ENCODE measurements at places on chromosomes 5 and 9. TPM values are rescaled to one million over a fixed set of nuclear protein-coding genes. Genes with fewer than 3 reads are reported as not detected.

Gene TJP2
- polyA plus RNA-seq = 57.9 TPM

Gene AGGF1
- 6.2 TPM for polyA plus RNA-seq

Gene FCN1
- polyA plus RNA-seq = not detected

DNA sequence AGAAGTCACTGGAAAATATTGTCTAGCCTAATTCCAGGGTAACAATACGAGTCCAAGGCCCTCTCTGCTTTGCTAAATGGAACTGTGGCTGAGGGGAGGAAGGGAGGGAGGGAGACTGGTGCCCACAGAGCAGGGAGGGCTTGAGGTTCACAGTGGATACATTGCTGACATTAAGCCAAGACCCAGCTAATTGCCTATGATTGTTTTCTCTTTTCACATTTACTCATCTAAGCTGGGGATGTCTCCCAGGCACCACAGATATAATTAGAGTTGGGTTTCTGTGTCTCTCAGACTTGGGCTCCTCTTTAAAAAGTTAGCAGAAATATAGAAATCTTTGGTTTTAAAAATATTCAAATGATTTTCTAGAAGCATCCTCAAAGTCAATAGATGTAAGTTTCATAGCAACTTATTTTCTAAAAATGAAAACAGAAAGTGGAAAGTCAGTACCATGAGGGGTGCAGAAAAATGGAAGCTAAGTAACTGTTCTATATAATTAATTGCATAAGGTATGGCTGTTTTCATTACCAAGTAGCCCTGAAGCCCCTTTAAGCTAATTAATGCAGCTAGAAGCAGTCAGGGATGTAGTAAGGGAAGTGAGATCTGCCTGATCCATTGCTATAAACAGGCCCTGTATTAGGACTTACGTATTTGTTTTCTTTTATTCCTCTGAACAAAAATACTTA is 259.8 kb downstream of the NDUFS4 start:
- DNase-seq = no peak

DNA sequence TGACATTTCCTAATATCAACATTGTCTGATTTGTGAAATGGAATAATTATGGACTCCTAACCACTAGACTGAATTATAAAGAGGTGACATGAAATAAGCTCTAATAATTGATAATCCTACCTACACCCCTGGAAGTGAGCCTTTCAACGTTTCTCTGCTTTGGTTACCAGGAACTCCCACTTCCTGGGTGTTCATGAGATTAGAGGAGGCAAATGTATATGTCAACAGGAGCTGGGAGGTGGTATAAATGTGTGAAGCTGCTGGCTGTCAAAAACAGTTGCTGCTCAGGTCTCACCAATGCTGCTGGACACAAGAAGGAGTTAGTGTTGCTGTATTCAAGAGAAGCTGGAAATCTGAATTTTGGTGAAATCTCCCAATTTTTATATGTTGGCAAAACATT is 96.8 kb downstream of the CAMK4 start:
- DNase-seq = no peak

DNA sequence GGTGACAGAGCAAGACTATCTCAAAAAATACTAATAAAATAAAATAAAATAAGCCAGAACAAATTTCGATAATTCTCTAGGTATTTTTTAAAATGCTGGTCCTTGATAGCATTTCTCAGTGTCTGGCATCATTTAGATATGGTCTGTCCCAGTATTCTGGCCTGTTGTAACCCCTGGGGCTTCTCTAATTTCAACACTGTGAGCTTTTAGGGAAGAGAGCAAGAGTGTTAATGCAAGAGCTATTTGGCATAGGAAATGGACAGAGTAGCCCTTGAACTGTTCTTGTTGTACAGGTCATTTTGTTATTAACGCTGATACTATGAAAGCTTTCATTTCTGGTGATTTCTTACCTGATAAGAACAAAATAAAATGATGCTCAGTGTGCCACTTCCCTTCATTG is 112.2 kb upstream of the ZNF608 start:
- no peak for DNase-seq

DNA sequence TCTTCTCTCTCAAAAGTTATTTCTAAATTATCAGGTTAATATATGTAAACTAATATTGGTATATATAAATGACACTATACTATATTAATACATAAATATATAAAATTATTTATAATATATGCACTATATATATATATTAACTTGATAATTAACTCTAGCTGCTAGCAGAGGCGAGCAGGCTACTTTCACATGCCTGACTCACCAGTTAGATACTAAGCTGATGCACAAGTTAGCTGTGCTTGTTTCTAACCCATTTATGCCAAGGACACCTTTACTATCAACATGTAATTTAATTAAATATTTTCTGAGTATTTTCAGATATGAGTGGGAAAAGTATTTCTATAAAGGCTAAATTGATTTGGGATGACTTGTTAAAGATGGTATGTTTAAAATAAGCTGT is 70.1 kb downstream of the TRIO start:
- no peak for DNase-seq

DNA sequence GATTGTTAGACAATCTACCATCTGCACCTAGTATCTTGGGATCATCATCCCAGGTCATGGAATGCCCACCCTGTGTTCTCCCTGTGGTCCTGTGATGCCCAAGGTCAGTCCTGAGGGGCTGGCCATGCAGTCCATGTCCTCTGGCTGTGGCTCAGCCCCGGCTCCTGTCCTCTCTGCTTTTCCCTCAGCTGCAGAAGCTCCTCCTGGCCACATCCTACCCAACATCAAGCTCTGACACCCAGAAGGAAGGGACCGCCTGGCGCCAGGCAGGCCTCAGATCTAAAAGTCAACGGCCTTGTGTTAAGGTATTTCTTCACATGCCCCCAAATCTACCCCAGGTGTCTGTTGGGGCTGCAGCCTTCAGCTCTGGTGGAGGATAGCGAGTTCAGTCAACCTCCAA is 100.5 kb downstream of the PPARGC1B start:
- no peak for DNase-seq

DNA sequence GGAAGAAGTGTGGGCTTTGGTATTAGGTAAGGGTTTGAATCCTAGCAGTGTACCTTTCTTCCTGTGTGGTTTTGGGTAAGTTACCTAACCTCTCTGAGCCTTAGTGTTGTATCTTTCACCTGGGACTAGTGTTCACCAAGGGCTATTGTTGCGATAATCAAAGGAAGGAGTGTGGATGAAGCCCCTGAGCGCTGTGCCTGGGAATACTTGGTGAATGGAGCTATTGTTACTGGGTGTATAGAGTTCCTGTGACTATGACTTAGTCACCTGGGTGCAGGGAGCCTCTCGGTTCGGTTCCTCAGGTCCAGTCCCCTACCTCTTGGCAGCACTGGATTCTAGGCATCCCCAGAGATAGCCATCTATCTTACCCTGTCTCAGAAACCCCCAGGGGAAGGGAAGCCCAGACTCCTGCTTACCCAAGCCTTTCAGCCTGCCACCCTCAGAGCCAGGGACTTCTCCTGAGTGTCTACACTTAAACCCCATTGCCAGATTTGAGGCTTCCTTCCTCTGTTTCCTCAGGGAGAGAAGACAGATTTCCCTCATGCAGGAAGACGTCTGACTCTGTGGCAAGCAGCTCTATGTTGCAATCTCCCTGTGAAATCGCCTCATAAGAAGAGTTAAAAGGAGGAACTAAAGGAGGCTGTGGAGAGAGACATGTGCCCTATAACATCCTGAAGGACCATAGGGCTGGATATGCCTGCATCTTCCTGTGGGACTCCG is 181.0 kb upstream of the PITX1 start:
- DNase-seq = no peak

GRCh38 chr5:135631391-135631790 is 52.6 kb upstream of the CXCL14 start:
- DNase-seq = no peak

Data from foreskin keratinocyte (primary cell).